ENCODE measurements at places on chromosomes 11 and 22.

DNA sequence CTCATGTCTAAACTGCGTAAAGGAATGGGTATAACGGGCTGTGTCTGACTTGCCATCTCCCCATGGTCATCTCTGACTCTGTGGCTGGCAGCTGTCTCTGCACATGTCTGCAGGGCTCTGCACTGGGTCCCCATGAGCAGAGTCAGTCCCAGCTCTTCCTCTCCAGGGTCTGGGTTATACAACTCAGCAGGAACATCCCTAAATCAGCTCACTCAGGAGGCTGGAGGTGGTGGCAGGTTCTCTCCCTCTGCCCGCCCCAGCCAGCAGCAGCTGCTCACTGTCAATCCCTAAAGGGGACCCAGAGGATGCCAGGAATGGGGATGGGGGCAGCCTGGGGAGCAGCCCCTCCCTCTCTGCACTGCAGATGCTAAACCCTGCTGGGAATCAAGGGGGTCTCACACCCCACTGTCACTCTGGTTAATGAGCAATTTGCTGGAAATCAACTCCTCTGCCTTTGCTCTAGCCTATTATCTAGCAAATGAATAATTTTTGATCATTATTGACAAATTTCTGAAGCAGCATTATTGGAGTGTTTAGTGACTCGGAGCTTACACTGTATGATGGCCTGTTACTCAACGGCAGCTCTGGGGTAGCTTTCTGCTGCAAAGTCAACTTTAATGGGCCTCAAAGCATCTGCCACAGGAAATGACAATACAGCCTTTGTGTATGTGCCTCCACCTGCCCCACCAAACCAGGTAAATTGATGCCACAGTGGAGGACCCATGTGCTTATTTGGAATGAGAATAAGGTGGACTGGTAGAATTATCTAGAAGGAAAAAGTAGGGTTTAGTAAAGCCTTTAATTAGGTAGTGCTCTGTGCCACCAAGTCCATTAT, 55.7 kb upstream of the SHANK2 start:
- peak; percentile 31 for DNase-seq

- no peak for DNase-seq
Observed at GRCh38 chr11:126138636-126139035, 72.8 kb downstream of the RPUSD4 start.

DNA sequence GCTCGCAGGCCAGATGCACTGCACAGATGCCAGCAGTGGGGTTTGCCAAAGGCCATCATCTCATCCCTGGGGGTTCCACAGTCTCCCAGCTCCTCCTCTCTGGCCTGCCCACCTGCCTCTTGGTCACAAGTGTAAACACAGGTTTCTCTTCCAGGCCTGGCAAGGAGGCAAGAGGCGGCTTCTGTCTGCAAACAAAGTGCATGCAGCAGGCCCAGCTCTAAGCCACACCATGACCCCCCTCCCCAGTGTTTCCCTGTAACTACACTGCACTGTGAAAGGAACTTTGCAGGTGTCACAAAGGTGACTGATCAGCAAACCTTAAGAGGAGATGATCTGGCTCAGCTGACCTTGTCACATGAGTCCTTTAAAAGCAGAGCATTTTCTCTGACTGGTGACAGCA, 26.2 kb upstream of the SHISAL1 start:
- DNase-seq = no peak

- peak; percentile 61 for DNase-seq
Observed at GRCh38 chr11:778976-779954, 2.0 kb upstream of the GATD1 start.

DNA sequence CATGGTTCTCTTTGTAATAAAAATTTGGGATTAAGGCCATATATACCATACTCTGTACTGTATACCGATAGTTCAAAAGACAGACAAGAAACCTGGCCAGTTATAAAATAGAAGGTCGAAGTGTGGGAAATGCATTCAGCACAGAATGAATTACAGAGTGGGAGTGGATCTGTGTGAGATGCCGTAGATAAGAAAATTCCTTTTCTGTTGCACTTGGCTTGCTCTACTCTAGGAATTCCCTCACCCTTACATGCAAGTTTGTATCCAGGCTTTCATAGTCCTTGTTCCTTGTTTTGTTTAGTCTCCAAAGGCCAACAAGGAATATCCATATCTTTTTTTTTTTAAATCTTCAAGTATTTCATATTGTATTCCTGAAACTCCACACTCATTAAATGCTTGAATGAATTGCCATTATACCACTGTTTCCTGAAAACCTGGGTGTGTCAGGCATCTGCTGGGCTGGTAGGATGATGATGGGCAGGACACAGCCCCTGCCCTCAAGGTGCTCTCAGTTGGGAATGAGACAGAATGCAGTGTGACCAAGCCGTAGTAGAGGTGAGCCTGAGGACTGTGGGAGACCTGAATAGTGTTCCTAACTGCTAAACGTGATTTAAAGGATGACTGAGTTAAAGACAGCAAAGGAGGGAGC, 53.5 kb downstream of the TEAD1 start:
- no peak for DNase-seq

DNA sequence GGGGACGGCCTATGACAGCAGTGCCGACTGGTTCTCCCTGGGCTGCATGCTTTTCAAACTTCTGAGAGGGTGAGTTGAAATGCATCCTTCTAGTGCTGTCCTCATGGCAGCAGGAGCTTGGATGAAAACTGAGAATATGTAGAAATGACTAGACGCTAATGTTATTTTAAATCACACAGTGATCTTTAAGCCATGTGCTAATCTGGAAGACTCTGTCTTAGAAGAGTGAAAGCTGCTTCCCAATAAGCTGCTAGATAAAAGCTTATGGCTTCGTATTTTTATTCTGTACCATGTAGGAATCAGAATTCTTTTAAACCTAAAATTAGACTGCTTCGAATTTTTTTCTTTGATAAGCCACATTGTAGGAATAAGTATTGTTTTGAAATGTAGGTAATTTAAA, 46.8 kb upstream of the MYO18B start:
- no peak for DNase-seq

All from left forelimb (tissue), 1 donor.